A673 (cell line): ENCODE measurements at places on chromosomes 3 and 15. TPM values are rescaled to one million over a fixed set of nuclear protein-coding genes. Genes with fewer than 3 reads are reported as not detected.

CX3CR1 gene
- not detected in 2 replicates for total RNA-seq

GRCh38 chr3:160226026-160226907 lies 1.0 kb downstream of the C3orf80 start:
- H3K4me1 ChIP-seq, result peaks cover 16% of the 10 kb centered on the region
- no peak for DNase-seq
- peaks cover 55% of the 10 kb centered on the region for H3K27me3 ChIP-seq

CTXND1 gene
- not detected in 2 replicates for total RNA-seq

LRRC49 gene
- 9.2 and 10.9 TPM in 2 replicates for total RNA-seq

GRCh38 chr3:141561426-141562034 lies 74.7 kb downstream of the RASA2 start:
- no peaks in the 10 kb centered on the region for H3K27me3 ChIP-seq
- peak; percentile 79 for DNase-seq
- H3K4me1 ChIP-seq, result peaks cover 17% of the 10 kb centered on the region
- peaks cover 6% of the 10 kb centered on the region for H3K36me3 ChIP-seq
- no peak overlapping the region for H3K4me3 ChIP-seq
- H3K27ac ChIP-seq, result no peak overlapping the region

DNA sequence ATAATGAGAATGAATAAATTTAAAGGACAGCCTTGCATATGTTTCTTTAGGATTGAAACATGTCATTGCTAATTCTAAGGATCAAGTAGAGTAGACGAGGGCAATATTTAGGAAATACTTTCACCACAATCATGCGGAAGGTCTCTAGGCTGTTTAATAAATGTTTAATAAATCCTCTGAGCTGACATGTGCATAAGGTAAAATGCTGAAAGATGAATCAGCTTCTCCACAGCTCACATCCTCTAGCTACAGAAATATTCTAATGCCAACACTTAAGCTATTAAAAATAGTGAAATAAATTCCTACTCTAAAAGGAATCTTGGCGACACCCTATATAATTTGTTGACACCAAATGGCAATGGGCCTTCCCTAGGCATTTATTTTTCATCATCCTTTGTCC lies 407.3 kb downstream of the TBL1XR1 start:
- no peak overlapping the region for H3K4me3 ChIP-seq
- no peaks in the 10 kb centered on the region for H3K36me3 ChIP-seq
- H3K4me1 ChIP-seq, result peaks cover 14% of the 10 kb centered on the region
- DNase-seq, result no peak
- H3K27ac ChIP-seq, result no peak overlapping the region

GRCh38 chr3:105610473-105610872 lies 243.8 kb downstream of the ALCAM start:
- H3K4me1 ChIP-seq, result peaks cover 4% of the 10 kb centered on the region
- H3K27ac ChIP-seq, result no peak overlapping the region
- H3K36me3 ChIP-seq, result no peaks in the 10 kb centered on the region
- H3K4me3 ChIP-seq, result no peak overlapping the region
- no peak for DNase-seq
